NCI-H1930 (cell line): ENCODE measurements at places on chromosomes 4 and X.

DNA sequence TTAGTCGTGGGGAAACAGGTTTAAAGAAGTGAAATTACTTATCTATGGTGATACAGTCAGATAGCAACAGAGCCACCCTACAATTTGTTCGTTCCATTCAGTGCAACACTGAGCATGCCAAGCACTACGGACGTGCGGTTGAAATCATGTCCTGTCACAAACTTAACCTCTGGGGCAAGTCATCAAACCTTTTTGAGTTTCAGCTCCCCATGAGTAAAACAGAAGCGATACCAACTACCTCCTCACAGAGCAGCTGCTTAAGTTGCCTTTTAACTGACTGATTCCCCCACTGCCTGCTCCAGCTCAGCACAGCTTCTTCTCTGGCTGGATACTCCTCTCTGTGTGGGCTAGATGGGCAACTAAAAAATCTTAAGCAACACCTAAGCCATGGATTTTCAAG, 36.0 kb downstream of the LHFPL1 start:
- DNase-seq = no peak

DNA sequence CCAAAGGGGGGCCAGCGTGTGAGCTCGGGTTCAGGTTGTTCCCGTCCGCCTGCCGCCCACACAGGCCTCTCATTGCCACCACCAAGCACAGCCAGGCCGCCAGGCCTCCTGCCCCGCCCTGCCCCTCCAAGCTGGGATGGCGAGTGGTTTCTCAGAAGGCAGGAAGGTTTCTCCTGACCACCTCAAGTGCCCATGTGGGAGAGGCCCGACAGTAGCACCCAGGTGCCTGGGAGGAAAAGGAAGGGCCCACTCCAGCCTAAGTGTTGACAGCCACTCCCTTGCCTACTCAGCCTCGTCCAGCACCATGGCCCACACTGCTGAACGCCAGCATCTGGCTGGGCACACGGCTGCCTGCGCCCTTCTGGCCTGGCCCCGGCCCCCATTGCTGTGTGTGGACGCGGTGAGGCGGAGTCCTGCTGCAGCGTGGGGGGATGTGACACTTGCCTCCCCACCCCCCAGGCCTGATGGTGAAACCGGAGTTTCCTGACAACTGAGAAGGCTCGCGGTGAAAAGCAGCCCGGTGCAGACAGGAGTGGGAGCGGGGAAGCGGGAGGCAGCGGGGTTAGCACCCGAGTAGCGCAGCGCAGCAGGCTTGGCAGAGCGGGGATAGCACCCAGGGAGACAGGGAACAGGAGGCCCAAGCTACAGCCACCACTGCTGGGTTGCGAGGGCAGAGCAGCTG, 19.2 kb downstream of the FLNA start:
- no peak for DNase-seq

DNA sequence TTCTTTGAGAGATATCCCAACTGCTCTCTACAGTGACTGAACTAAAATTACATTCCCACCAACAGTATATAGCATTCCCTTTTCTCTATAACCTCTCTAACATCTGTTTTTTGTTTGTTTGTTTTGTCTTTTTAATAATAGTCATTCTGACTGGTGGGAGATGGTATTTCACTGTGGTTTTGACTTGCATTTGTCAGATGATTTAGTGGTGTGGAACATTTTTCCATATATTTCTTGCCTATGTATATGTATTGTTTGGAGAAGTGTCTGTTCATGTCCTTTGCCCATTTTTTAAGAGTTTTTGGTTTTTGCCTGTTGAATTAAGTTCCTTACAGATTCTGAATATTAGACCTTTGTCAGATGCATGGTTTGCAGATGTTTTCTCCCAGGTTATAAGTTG, 9.0 kb downstream of the USO1 start:
- DNase-seq = no peak

DNA sequence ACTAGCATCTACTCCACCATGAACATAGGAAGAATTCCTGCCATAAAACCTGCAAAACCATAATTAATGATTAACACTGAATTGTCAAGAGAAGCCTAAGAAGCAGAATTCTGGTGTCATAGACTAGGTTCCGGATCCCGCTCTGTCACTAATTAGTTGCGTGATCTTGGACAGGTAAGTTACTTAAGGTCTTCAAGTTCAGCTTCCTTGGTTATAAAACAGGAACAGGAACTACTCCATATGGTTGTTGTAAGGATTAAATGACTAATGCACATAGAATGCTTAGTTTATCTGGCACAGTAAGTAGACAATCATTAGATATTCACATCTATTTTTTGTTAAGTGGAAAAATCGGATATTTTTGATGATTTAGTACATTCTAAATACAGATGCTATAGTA, 14.3 kb downstream of the G3BP2 start:
- DNase-seq = no peak

DNA sequence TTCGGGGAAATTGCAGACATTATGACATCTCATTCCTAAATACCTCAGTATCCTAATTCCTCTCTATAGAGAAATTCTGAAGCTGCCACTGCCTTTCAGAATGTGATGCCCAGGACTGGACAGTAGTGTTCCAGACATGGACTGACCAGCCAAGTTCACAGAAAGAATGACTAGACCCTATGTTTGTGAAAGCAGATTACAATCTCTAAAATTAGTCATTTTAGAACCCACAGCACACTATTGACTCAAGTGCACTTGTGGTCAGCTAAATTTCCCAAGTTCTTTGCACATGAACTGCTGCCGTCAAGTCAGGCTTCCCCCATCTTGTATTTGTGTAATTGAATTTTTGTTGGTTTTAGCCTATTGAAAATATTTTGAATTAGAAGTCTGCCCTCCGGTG, 81.0 kb upstream of the ESX1 start:
- DNase-seq = no peak

- no peak for DNase-seq
Observed at GRCh38 chr4:152257601-152258066, 278.3 kb downstream of the FBXW7 start.

DNA sequence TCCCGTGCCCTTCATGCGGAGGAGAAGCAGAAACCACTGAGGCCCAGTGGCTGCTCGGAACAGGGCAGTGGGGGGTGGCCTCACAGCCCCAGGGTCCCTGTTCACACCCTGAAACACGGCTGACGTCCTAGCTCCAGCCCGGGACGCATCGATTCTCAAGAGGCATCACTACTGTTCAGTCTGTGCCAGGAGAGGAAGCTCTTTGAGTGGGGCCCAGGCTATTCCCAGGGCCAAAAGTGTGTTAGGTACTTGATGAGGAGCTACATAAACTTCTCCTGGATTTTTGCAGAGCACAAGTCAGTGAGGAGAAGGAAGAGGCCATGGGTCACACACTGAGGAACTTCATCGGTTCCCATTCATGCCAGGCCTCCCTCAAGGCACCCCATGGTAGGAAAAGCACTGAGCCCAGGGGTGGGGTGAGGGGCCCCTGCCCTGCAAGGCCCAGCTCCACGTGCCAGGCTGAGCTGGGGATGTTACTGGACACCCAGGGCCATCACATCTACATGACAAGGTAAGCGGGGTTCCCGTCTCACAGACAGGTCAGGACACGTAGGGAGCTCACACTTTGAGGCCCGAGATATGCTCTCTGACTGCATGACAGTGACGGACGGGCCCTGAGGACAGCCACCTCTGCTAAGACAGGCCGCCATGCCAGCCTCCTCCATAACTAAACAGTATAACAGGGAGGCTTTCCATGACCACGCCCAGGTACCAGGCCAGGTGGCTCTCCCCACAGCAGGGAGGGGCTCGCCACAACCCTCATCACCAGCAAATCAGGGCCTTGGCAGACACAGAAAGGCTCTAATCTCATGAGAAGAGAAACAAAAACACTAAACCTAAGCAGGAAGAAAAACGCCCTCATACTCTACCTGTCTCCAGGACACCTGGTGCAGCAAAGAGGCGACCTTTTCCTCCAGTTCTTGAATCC, 12.4 kb downstream of the TNIP2 start:
- DNase-seq = no peak

DNA sequence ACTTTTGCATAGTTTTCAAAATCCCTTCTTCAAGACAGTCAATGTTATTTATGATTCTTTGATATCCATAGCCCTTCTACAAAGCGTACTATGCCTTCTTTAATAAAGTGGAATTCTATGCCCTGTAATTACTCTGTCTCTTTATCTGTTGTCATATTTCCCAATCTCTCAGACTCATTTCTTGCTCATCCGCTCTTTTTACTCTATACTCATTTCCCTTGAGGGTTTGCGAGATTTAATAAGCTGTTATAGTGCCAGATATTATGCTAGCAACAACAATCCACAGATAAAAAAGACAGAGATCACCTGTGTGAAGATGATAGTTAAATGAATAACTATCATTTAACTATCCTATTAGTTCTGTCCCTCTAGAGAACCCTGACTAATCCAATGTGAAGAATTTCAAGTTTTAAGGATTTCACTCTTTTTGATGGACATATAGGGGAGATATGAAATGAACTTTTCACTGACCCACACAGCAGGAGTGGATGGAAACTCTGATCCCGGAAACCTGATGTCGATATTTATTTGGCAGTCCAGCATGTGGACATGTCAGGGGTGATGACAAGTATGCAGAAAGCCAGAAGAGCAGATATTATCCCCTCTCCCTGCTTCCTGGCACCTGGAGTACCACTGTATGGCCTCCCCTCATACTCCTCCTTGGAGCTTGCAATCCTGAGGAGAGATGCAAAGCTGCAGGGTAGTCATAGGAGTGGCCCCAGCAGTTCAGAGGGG, 49.7 kb downstream of the TMEM156 start:
- DNase-seq = no peak

DNA sequence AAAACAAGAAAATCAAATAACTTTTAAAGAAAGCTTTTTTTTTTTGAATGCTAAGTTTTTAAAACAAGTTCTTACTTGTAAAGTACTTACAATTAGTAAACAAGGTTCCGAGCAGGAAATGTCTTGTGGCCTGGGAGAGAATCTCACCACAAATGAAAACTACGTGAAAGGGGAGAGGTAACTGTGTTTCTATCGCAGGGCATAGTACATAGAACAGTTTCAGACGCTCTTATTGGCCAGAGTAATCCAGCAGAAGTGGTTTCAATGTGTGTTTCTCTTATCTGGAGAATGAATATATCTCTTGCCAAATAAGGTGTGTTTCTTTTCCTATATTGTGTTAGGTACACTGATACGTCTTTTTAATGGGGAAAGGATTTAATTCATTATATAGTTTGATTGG, at the start of gene PLAC8:
TSS of gene PLAC8 (minus strand) at position 154 of the 400 bp plus-strand sequence. CDS start 6,808 bp downstream, outside the sequence.
- DNase-seq = no peak

- no peak for DNase-seq
Observed at GRCh38 chrX:38919202-38919601, 117.9 kb downstream of the MID1IP1 start.

GRCh38 chr4:35151816-35152572, 1092.3 kb downstream of the ARAP2 start:
- DNase-seq = no peak

GRCh38 chrX:68878977-68879645, 50.3 kb downstream of the EFNB1 start:
- no peak for DNase-seq

DNA sequence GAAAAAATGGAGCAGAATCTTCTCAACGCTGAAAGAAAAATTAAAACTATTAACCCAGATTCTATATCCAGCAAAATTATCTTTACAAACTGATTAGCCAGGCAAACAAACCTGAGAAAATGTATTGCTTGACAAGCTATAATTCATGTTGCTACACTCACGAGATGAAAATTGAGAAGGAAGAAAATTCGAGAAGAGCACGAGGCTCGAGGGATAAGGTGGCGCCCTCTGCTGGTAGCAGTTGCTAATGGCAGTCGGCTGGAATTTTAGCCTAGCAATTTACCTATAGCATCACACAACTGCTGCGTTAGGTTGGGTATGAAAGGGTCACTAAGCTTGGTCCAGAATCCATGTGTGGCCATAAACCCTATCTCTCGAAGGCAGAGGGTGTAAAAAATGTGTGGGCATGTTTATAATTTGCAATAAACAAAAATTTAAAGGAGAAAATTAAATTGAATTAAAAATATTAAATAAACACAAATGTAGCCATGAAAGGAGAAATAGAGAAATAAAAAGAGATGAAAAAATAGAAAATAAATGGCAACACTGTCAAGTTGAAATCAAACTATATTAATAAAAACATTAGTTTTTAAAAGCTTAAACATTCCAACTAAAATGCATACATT, 126.6 kb downstream of the PPP4R3C start:
- peak; percentile 3 for DNase-seq

GRCh38 chr4:138666366-138666765, 349.2 kb upstream of the NOCT start:
- DNase-seq = no peak

DNA sequence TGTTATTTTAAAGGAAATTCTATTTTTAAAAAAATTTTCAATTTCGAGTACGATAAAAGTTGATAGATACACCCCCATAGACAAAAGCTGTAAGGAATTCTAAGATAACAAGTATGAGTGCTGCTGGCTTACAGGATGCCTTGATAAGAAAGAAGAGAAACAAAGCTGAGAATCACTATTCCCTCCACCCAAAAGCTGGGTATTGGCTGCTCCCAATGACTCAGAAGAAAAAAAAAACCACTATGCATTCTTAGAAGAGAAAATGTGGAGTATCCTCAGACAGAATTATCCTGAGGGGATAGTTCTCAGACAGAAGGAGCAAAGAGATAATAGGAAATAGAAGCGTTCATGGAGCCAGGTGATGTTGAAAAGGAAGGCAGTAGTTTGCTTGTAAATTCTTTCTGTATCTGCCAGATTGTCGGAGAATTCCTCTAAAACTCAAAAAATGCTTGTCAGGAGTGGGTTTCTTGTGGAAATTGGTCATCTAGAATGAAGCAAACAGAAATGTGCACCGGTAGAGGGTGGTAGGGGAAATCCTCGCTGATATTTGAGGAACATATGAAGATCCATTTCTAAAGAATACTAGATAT, 217.5 kb upstream of the ADAMTS3 start:
- DNase-seq = no peak

DNA sequence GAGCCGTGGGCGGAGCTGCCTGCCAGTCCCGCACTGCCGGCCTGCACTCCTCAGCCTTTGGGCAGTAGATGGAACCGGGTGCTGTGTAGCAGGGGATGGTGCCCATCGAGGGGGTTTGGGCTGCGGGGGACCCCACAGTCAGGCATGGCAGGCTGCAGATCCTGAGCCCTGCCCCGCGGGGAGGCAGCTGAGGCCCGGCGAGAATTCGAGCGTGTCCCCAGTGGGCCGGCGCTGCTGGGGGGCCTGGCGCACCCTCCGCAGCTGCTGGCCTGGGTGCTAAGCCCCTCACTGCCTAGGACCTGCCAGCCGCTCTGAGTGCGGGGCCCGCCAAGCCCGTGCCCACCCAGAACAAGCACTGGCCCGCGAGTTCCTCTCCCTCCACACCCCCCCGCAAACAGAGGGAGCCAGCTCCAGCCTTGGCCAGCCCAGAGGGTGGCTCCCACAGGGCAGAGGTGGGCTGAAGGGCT, 391.5 kb downstream of the SPOCK3 start:
- DNase-seq = no peak

- no peak for DNase-seq
Observed at GRCh38 chr4:40916218-40916555, 166.4 kb downstream of the NSUN7 start.
